LHCN-M2 (cell line): ENCODE measurements at places on chromosomes 2 and 18.

DNA sequence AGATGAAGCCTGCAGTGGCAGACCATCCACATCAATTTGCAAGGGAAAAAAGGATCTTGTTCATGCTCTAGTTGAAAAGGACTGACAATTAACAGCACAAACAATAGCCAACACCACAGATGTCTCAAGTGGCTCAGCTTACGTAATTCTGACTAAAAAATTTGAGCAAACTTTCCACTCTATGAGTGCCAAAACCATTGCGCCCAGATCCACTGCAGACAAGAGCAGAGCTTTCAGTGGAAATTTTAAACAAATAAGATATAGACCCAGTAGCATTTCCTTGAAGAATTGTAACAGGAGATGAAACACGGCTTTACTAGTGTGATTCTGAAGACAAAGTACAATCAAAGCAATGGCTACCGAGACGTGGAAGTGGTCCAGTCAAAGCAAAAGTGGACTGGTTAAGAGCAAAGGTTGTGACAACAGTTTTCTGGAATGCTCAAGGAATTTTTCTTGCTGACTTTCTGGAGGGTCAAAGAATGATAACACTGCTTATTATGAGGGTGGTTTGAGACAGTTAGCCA is 12.0 kb upstream of the ZNF396 start:
- DNase-seq: peak; percentile 60

- DNase-seq: no peak
These were observed 100.2 kb downstream of the SRBD1 start for GRCh38 chr2:45510701-45511420.

DNA sequence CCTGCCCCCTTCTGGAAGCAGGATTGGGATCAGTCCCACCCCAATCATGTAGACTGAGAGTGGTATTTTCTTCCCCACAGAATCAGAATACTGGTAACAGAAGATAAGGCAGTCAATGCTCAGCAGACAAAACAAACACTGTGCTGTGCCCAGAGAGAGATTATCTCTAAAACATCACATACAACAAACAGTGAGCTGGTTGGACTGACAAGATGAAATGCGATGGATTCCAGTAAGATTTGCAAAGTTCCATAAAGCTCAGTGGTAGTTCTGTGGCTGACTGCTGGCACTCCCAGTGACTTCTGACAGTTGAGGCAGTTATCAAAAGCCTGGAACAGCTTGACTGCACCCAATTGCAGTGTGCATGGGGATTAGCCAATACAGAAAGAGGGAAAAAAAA is 311.5 kb upstream of the MGAT5 start:
- DNase-seq: no peak

DNA sequence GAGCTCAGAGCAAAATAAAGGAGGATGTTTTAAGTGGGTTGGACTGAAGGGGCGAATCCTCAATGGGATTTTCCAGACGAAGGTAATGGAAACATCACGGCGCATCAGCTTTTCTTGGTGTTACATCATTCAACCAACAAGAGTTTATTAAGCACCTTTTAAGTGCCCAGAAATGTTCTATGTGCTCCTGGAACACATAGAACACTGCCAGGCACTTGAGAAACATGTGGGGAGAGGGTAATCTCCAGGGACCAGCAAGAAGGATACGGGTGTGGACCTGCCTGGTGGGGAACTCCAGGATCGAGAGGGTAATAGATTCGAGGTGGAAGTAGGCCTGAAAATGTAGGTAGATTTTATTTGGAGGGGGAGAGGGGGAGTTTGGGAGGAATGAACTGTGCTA is 168.6 kb downstream of the PRKCE start:
- no peak for DNase-seq

DNA sequence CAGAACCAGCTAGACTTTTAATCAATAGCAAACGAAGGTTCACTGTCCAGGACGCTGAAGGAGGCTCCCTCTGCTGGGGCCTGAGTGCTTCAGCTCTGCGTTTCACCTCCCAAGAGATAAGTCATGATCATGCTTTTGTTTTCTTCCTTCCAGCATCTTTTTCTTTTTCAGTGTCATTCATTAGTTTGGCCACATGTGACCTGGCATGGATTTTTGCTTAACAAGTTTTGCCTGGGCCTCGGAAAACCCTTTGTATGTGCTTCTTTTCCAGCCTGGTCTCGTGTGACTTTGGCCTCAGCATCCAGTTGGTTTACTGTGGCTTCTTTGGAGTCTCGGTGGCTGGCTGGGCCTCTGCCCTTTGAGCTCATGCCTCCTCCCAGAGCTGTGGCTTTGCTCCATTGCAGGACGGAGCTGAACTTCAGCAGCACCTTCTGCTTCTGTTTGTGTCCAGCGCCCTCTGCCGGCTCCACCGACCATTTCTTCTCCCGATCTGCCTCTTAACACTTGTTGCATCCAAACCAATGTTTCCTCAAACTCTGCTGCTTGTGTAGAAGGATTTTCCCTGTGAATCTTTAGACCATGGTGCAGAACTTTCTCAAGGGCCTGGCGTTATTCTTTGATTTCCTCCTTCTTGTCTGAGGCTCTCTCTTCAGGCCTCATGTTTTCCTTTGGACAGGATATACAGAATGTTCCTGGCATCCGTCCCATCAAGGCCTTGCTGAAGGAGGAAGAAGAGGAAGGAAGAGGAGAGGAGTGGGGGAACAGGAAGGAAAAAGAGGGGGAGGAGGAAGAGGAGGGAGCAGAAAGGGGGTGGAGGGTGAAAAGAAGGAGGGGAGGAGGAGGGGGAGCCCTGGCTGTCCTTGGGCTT is 23.6 kb upstream of the HES6 start:
- DNase-seq: peak; percentile 89

- no peak for DNase-seq
These were observed 33.9 kb downstream of the NBAS start for GRCh38 chr2:15527074-15527739.

GRCh38 chr2:217223222-217223930 is 363.5 kb upstream of the TNP1 start:
- DNase-seq: peak; percentile 92

DNA sequence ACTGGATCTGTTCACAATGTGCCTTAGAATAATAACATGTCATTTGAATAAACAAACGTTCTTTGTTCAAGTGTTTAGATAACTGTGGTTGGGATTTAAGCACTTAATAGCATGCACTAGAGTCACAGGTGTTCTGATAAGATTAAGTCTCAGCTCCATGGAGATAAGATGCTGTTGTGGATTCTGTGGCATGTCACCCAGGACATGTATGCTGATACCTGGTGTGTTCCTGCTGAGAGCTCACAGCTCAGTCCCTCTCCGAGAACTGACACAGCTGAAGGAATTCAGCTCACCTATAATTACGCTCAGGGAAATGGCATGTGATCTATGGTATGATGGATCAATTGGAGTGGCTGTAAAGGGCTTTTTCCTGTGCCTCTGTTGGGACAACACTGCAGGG is 75.4 kb upstream of the ST6GAL2 start:
- DNase-seq: no peak

GRCh38 chr2:105405291-105405690 is 6.4 kb upstream of the FHL2 start:
- DNase-seq: peak; percentile 69

- DNase-seq: no peak
These were observed 124.9 kb upstream of the PIEZO2 start for GRCh38 chr18:11274144-11274794.

GRCh38 chr18:36561046-36561445 is 263.5 kb downstream of the FHOD3 start:
- DNase-seq: no peak

GRCh38 chr2:86372133-86372532 is 34.7 kb upstream of the REEP1 start:
- no peak for DNase-seq

DNA sequence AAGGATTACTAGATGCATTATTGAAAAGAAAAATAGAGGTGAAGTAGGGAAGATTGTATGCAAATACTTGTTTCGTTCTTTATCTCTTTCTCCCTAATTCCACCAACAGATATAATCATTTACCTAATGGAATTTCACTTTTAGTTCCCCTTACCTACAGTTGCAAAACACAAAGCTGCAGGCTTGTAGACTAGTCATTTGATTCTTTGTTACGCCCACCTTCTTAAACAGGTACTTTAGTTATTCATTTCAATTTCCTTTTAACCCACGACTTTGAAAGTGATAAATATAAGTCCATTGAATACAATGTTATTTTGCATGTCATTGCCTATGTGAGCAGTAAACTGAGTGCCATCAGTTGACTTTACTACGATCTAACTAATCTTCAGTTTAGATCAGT is 3.9 kb upstream of the HRH4 start:
- DNase-seq: no peak

GRCh38 chr2:205758500-205758899 is 76.2 kb downstream of the NRP2 start:
- DNase-seq: no peak

- DNase-seq: peak; percentile 63
These were observed 4.3 kb downstream of the VAPA start for GRCh38 chr18:9918016-9918680.

- no peak for DNase-seq
These were observed 439.3 kb upstream of the TRIB2 start for GRCh38 chr2:12277241-12278034.

- DNase-seq: no peak
These were observed 31.9 kb upstream of the EML4 start for GRCh38 chr2:42137125-42137841.

GRCh38 chr2:170930131-170930990 is 1.3 kb downstream of the GORASP2 start:
- DNase-seq: peak; percentile 63

DNA sequence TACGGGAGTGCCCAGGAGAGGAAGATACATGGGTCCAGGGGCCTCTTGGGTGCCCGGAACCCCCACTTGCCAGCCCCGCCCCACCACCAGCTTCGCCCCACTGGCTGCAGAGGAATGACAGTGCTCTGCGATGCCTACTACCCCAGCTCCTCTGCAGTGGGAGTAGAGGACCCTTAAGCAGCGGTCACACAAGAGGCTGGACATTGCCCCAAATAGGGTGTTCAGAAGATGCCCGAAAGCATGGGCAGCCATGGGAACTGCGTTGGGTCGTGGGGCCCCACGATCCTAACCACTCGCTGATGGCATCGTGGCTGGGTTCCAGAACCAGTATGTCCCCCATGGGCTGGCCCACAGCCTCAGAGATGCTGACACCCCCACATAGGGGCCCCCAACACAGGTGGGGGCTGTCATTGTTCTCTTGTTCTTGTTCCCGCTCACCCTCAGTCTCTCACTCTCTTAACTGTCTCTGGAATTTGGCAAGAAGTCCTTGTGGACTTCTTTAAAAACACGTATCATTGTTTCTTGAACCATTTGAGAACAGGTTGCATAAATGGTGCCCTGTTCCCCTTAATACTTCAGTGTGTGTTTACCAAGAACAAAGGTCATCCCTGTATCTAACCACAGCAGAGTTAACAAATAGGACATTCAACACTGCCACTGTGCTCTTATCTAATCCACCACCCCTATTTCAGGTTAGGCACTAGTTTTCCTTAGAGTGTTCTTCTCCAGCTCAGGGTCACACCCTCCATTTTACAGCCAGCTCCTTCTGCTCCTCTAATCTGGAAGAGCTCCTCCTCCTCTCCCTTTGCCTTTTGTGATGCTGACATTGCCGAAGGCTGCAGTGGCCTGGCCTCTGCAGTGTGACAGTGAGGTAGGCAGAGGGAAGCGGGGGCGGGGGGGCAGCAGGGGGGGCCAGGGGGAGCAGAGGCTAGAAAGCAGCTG is 76.3 kb downstream of the STPG4 start:
- DNase-seq: no peak

DNA sequence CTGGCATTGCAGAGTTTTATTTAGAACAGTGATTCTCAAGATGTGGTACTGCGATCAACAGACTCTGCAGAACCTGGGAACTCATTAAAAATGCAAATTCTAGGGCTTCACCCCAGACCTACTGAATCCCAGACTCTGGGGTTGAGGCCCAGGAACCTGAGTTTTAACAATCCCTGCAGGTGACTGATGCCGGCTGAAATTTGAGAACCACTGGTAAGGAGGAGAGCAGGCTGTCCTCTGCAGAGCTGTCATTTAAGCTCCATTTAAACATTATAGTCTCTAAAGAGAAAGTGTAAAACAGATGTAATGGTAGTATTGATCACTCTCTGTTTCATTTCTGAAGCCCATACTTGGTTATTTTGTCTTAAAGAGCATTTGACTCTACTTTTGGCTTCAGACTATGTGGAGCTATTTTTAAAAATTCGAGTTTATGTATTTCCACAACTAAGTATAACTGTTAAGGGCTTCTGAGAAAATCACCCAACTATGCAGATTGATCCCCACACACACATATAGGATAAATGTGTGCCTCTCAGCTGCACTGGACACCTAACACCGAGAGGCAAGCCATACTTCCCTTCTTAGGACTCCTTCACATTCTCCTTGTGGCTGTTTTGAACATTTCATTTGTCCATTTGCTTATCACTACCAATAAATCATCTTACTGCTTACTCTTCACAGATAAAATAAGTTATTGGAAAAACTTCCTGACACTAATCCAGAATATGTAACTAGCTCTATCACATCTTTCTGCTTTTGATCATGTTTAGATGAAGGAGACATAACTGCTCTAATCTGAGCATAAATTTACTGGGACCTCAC is 487.5 kb downstream of the DLGAP1 start:
- DNase-seq: no peak

DNA sequence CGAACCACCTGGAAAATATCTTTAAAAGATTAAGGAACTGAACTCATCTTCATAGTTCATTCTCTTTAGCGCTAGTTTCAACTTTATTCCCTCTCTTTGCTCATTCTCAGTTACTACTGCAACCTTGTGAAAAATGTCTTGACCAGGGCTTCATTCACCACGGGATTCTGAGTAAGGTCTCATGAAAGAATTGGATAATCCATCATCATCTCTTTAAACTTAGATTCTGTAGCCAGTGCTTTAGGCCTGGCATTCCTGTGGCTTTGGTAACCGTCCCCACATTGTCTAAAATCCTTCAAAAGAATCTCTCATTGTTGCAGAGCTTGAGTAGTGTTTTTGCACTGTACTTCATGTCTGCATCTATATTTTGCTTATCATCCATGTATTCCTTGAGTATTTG is 229.5 kb downstream of the ETAA1 start:
- peak; percentile 77 for DNase-seq

DNA sequence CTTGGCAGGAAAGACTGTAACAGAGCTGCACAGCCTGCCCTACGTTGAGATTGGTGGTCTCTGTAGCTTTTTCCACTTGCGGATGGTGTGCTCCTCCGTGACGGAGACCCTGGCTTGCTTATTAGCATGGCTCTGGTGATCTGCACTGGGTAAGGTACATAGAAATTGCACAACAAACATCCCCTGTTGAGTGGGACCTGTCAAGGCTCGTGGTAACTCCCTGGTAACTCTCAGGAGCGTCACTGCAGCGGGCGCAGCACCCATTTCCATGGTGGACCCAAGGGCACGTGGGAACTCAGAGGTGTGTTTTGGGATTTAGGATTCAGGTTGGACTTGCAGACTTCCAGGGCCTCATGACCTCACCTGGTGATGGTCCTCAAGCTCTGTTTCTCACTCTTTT is 1.1 kb downstream of the TRAF3IP1 start:
- DNase-seq: no peak
